ENCODE measurements at places on chromosomes 7 and 10.

DNA sequence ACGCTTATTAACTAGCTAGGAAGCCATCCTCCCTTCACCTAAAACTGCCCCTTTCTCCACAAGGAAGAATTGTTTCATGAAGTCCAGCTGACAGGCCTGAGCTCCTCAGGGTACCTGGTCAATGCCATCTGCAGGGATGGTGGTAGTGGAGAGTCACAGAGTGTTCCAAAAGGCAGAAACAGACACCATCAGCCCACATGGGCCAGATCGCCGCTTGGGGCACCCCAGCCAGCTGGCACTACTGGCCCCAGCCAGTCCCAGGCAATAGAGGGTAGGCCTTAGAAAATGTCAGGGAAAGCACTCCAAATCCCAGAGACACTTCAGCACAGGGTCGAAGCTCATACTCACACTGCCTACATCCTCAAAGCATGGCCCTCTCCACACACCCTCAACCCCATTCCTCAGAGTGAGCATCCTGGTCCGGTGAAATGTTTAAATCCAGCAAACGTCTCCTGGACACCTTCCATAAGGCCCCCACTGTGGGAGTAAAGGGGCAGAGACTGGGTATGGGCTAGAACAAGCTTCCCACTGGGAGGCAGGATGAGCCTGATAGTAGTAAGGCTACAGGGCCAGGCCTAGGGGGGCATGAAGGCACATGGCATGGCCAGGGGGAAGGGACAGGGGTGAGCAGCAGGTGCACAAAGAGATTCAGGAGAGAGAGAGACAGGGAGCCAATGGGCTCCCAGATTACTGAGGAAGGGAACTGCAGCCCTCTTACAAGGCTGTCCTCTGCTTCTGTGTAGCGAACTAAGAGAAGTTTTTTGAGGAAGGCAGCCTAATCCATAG, 1.9 kb downstream of the LRRC20 start:
- DNase-seq: no peak

DNA sequence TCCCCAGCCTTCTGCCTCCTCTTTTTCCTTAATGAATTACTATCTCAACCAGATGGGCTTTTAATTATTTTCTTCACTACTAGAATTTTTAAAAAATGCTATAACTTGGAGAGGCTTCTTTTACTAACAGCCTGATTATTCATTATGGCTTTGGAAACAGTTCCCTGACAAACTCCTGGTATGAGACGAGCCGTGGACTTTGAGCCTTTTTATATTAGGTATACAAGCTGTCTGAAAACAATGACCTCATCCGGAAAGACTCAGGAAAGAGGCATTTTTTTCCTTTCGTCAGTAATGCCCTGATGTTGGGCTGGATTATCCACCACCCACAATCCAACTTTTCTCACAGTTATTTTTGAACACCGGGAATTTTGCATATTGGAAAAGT, 26.7 kb upstream of the ABLIM1 start:
- DNase-seq: no peak

- DNase-seq: no peak
Observed at GRCh38 chr10:117662126-117662525, 119.6 kb downstream of the EMX2 start.

- DNase-seq: no peak
Observed at GRCh38 chr10:17290226-17290625, 62.2 kb downstream of the VIM start.

GRCh38 chr7:55065511-55066229, 46.9 kb downstream of the EGFR start:
- no peak for DNase-seq

GRCh38 chr7:137606061-137606674, 240.6 kb downstream of the DGKI start:
- no peak for DNase-seq

GRCh38 chr7:154591544-154591943, 411.4 kb downstream of the PAXIP1 start:
- no peak for DNase-seq

- no peak for DNase-seq
Observed at GRCh38 chr10:14574885-14575284, 199.8 kb downstream of the FAM107B start.

- DNase-seq: no peak
Observed at GRCh38 chr10:103184615-103185014, 8.5 kb downstream of the NT5C2 start.

DNA sequence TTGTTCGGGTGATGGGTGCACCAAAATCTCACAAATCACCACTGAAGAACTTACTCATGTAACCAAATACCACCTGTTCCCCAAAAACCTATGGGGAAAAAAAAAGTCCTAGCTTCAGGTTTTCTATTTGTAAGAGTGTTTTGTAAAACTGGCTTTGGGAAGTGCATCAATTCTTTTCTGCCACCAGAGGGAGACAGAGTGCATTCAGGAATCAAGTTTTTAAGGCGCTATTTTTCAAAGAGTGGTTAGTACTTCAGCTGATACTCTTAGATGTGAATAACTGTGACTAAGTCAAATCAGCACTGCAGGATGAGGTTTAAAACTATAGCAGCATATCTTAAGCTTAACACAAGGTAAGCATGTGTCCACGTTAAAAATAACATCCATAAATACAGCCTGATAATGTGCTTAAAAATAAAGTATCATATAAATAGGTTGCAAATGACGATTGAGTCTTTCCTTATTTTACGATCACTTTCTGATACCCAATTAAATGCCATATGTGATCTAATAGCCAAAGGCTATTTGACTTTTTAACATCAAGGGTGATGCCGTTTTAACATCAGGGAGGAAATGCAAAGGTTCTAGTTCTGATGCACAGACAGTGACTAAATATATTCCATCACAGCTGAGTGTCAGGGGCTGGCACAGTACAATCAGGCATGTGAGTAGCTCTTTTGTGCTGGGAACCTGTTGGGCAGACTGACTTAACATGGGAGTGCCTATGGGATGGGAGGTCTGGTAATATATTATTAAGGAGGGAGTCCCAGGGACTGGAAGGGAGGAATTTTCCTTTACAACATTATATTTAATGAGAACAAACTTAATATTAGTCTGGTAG, 10.6 kb upstream of the LYZL2 start:
- DNase-seq: no peak

GRCh38 chr10:71838264-71839211, 12.5 kb downstream of the PSAP start:
- DNase-seq: no peak

Measured in stimulated activated CD4-positive, alpha-beta T cell treated with anti-CD3 and anti-CD28 coated beads, Interleukin-1b, Interleukin-23, amount 100 ng/mL, for 48 hours (primary cell).